ENCODE measurements at places on chromosomes 2 and 18.

DNA sequence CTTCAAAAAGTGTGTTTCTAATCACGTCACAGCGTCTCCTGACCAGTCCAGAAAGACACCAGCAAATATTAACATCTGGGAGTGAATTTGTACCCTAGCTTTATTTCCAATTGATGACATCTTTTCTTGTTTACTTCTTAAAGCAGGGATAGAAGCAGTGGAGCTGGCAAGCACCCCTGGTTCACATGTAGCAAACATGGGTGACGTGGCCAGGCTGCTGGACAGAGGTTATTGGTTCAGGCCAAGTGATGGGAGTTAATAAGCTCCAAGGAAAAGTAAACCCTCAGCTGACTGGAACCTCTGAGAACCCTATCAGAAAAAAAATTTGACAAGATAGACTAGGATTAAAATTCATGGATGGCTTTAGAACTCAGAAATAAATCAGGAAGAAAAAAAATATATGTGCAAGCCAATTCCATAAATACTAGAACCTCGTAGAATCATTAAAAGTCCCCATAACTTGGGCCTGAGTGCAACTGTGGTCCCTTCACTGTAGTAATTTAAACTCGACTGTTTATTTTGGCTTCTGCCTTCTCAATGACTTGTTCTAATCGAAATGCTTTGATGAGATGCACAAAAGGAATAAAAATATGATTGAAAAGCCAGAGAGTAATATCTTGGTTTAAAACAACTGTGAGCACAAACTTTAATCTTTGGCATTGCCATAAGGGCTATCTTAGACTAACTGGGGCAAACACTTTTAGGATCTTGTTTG is 121.5 kb upstream of the CTAGE1 start:
- no peak for DNase-seq

- no peak for DNase-seq
Measured at GRCh38 chr2:10035633-10036032, 7.7 kb upstream of the KLF11 start.

GRCh38 chr2:175431101-175431946 is 249.8 kb upstream of the ATP5MC3 start:
- DNase-seq: no peak

DNA sequence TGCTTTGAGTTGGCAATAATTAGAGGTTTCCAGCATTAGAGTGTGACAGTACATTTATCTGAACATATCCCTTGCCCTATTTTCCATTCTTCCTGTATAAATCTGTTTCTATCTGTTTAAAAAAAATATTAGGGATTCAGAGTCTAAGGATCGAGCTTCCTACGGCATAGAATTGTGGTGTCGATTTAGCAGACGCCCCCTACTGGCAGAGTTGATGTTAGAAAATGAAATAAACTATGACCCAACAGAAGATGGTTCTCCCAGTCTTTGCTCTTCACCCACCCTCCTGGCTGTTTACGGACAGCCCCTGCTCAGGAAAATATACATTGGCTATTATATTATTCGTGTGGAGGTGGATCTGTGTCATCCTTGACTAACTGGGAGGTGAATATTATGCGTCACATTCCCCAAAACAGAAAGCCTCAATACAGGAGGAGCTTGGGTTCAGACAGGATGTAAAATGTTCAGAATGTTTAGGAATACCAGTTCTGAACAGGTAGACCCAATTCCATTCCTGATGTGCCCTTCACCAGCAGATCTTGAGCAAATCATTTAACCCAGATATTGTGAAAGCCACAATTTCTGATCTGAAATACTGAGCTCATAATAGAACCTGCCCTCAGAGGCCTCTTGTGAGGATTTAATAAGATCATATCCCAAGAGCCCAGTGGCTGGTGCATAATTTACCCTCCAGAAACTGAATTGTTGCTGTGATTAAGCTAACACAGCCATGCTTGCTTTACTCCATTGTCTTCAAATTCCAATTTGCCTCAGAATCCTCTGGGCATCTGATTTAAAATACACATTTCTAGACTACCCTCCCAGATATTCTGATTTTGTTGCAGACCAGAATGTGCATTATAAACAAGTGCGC is 10.8 kb upstream of the ERMN start:
- peak; percentile 50 for DNase-seq

GRCh38 chr2:72619626-72620025 is 206.2 kb downstream of the EXOC6B start:
- DNase-seq: no peak

All from iPS-NIHi11 (cell line).